ENCODE measurements at places on chromosomes 2 and 18.
A peak's percentile ranks its signal among the peaks of the same experiment; 100 is the strongest.

DNA sequence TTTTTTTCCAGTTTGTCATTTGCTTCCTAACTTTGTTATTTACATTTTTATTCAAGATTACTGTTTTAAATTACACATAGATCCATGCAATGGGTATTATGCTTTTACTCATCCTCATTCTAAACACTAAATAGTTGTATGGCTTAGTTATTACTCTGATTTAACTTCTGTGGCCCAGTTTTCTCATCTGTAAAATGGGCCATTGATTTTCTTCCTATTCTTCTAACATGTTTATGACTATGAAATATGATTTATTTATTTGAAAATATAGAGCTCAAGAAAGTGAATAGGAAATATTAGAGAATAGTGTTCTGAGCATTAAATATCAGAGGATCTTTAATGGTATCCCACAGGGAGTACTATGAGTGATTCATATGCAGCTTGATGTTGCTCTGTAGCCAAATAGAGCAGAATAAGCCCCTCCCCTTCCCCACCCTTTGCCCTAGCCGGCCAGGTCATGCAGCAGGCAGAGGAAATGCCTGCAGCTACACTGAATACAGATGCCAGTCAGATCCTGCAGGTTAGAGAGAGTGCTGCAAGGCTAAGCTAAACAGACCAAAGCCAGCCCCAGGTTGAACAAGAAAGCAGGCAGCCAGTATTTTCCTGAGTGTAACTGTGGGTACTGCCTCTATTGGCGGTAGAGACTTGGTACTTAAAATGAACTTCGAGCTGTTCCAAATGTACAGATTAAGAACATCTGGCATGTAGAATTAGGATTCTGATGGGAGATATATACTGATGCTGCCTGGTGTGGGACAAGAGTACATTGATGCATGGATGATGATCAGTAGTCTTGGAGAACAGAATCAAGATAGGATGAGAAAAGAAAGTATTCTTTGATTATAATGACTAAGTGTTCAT, 11.7 kb upstream of the ACYP2 start:
- peak; percentile 65 for DNase-seq

GRCh38 chr18:3099327-3099726, 86.4 kb upstream of the LPIN2 start:
- no peak for DNase-seq

DNA sequence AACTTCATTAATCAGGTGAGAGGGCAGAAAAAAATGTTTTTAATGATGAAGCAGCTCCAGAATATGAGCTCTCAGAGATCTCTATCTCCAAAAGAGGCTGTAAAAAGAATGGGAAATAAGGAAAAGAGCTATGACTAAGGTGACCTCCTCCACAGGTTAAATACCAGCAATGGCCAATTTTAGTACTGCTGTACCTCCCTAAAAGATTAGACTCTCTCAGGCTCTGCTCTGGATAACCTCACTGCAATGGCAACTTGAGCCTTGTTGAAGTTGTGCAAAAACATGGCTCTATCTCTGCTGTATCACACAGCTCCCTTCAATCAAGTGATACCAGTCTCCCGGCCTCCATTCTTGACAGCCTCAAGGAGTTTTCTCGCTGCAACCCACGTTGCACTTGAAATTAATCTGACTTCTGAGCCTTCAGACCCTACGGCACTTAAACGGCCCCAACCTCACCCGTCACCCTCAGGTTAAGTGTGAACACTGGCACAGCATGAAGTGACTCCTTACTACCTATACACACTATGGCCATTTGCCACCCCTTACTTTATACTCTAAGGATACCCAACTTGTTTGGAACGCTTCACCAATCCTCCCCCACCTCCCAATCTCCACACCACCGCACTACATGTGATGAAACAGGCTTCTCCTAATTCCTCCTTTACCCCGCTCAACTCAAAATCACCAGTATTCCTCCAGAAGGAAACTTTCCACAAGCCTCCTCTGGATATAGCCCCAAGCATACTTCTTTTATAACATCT, 36.3 kb downstream of the SMAD2 start:
- DNase-seq = no peak

- DNase-seq = peak; percentile 28
These were observed 143.2 kb upstream of the RND3 start for GRCh38 chr2:150630587-150631235.

DNA sequence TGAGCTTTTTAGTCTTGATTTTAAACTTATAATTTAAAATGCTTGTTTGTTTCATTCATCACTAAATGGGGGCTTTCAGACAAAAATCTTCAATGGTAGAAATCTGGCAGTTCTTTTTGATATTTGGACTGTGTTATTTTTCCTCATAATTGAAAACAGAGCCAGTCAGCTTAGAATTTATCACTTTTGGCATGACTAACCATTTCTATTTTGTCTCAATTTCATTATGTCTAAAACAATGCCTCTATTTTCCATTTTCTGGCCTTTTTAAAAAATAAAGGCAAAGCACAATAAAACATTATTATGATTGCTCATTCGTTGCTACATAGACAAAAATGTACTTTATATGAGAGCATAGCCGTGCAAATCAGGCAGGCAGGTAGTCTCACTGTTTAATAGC, 434.5 kb downstream of the XIRP2 start:
- no peak for DNase-seq

DNA sequence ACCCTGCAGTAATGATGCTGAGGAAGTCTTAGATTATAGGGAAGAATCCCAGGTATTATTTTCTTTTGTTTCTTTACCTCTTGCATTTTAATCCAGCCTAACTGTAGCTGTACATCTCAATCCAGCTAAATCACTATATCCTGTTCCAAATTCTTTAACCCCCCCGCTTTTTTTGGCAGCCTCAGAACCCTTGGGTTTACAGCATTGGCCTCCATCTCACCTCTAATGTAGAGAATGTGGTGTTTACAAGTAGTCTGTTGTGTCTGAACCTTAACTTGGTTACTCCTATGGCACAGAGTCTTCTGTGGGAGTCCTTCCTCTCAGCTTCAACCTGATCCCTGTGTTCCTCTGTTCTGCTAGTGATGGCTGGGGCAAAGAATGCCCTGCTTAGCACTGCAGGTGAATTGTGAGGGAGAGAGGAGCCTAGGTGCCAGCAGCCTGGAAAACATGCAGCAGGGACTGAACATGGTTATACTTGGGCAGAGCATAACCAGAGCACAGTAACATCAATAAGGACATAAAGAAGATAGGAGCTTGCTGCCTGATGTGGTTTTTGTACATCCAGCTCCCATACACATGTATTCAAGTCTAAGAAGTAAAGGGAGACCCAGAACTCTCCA, 130.2 kb downstream of the FAM124B start:
- no peak for DNase-seq

DNA sequence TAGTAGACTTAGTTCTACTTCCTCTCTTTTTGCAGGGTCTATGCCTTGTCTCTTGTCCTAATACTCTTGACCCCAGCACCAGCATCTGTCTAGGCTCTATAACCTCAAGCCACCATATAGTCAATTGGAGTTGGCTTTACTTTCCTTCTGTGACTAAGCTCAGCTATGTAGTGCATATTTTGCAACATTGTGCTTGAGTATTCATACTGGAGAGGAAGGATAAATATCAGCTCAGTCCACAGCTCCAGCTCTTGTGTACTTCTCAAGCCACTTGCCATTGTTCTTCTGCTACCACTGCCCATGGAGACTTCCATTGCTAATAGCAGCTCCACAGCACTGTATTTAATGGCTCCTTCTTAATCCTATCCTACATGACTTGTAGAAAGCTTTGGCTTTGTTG, 35.5 kb upstream of the CD28 start:
- no peak for DNase-seq

DNA sequence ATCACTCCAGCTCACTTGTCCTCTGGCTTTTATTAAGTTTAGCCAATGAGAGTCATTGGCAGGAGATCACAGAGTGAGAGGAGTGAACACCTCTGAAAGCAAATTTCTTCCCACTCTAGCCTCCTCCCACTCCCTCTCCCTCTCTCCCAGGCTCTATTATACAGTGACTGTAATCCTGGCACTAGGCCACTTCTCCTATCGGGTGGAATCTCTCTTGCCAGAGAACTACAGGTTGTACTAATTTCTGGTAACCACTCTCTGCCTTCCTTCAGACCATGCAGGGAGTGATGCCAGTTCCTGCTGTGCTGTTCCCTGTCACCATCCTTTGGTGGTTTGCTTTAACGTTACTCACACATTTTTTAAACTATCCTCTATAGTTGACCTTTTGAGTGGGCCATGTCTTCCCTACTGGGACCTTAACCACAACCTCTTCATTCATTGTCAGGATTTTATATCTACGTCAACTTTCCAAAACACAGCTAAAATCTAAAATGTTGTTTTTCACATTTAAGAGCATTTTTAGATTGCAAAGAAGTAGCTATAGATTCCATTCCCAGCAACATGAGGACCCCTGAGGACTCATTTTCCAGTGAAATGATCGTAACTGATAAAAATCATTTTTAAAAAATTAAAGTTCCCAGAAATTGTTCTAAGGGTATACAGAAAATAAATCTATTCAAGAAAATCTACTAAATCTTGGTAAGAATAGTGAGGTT, 217.1 kb downstream of the MREG start:
- no peak for DNase-seq

- no peak for DNase-seq
These were observed 55.0 kb upstream of the DAPL1 start for GRCh38 chr2:158740127-158740526.

- DNase-seq = no peak
These were observed 184.2 kb downstream of the RND3 start for GRCh38 chr2:150303281-150303680.
